ENCODE measurements at places on chromosomes 12 and 14. TPM values are rescaled to one million over a fixed set of nuclear protein-coding genes. Genes with fewer than 3 reads are reported as not detected.

- H3K36me3 ChIP-seq = no peaks in the 10 kb centered on the region
- H3K4me1 ChIP-seq = peaks cover 4% of the 10 kb centered on the region
- no peak overlapping the region for H3K4me3 ChIP-seq
- no peaks in the 10 kb centered on the region for H3K27me3 ChIP-seq
These were observed 38.9 kb downstream of the PPP4R4 start for GRCh38 chr14:94213021-94213420.

GRCh38 chr12:22658214-22658613, 33.2 kb downstream of the ETNK1 start:
- no peaks in the 10 kb centered on the region for H3K4me1 ChIP-seq
- H3K27ac ChIP-seq = no peak overlapping the region
- H3K36me3 ChIP-seq = no peaks in the 10 kb centered on the region
- H3K4me3 ChIP-seq = no peak overlapping the region
- DNase-seq = no peak

DNA sequence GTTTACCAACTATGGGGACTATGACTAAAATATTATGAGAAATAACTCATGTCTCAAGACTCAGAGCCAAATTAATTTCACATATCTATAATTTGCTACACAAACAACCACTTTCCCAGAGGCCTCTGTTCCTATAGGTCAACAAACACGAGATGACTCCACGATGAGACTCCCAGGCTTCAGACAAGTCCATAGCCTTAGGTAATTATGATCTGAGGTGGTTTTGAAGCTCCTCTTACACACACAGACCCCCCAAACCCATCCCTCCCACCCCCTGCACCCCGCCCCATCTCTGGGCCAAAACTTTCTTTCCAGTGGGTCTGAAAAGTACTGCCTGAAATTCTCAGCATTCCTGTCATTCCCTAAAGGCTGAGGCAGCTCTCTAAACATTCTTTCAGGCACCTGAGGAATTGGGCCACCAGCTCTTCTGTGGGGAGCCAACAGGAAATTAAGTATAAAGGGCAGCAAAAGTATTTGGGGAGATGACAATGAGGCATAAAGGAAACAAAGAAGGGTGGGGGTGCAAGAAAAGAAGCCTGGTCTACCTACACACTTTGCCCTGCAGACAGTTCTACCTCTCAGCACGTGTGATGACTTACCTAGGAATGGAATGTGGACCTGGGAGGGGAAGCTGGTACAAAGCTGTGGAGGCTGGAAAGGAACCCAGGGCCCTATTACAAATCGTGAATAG, 143.6 kb downstream of the PAWR start:
- peaks cover 13% of the 10 kb centered on the region for H3K4me1 ChIP-seq
- peak overlapping the region; percentile 42 for H3K4me3 ChIP-seq
- peak overlapping the region; percentile 99 for H3K27ac ChIP-seq
- peak; percentile 86 for DNase-seq

GRCh38 chr12:111981987-111982386, 31.0 kb downstream of the TMEM116 start:
- no peaks in the 10 kb centered on the region for H3K4me1 ChIP-seq
- no peaks in the 10 kb centered on the region for H3K27me3 ChIP-seq
- no peak for DNase-seq
- H3K27ac ChIP-seq = no peak overlapping the region
- no peaks in the 10 kb centered on the region for H3K36me3 ChIP-seq
- H3K4me3 ChIP-seq = no peak overlapping the region

CIROP gene
- not detected for total RNA-seq

RDH12 gene
- 1.1 TPM for total RNA-seq
